Renal cortical epithelial cell (primary cell): ENCODE measurements at places on chromosomes 2 and 18.

GRCh38 chr2:83650898-83651297 is 808.2 kb downstream of the SUCLG1 start:
- no peak for DNase-seq

DNA sequence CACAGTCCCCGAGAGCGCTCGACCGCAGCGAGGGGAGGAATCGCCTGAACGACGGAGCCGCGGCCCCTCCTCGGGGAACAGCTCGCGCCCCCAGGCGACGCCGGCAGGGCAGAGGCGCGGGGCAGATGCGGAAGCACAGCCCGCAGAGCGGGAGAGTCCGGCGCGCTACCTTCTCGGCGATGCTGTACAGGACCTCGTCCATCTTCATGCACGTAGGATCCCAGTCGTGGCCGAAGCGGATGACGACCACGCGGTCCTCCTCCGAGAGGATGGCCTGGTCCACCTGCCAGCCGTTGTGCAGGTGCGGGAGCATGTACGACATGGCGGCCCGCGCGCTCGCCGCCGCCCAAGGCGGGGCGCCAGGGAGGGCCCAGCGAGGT is 302 bp downstream of the TXNL4A start:
- DNase-seq: peak; percentile 10

DNA sequence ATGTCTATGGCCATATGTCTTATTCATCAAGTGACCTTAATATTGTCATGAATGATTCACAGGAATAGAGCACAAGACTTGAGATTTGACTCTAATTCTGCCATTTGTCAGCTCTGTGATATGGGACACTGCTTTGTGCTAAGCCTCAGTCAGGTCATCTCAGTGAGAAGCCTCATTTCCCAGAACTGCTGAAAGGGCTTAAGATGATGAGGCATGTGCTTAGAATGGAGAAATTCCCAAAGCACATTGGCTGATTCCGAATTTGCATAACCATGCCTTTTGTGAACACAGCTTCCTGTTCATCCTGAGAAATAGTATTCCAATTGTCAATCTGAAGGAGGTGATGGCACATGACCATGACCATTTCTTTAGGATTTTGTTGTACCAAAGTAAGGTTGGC is 218.1 kb downstream of the ALK start:
- DNase-seq: no peak

DNA sequence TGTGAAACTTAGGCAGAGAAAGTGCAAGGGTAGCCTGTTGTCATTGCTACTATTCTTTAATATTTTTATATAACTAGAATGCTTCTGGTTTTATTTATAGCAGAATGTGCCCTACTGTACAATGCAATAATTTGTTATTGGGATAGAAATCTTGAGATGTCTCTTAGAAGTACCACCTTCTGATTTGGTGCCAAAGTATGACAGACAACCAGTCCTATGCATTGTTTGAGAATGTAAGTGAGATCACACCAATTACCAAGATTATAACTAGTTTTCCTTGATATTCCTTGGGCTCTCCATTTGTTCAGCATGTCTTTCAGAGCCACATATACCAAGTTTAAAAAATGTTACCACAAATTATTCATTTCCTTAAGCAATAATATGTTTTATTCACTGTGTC is 399.7 kb downstream of the CPS1 start:
- no peak for DNase-seq

GRCh38 chr2:45575881-45576280 is 35.2 kb downstream of the SRBD1 start:
- no peak for DNase-seq

GRCh38 chr18:11674119-11674518 is 14.9 kb upstream of the GNAL start:
- no peak for DNase-seq

- peak; percentile 47 for DNase-seq
Measured at GRCh38 chr2:101253013-101253702, 472 bp downstream of the CNOT11 start.

GRCh38 chr2:232666051-232666805 is 30.9 kb upstream of the GIGYF2 start:
- DNase-seq: no peak

- no peak for DNase-seq
Measured at GRCh38 chr2:225122007-225122406, 79.7 kb upstream of the DOCK10 start.

DNA sequence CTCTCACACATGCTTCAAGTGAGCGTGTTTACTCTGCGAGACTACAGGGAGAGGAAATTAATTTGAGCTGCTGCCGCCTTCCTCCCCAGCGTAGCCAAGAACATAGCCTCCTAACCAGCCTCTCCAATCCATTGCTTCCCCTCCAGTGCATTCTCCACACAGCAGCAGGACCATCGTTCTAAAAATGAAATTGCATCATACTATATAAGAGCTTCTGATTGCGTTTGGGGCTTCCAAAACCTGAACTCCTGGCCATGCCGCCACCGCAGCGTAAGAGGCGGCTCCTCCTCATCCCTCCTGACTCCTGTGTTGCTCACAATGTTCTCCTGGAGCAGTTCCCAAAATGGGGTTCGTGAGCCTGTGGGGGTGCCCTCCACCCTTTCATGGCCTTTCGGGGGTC is 142.1 kb downstream of the MYT1L start:
- no peak for DNase-seq

DNA sequence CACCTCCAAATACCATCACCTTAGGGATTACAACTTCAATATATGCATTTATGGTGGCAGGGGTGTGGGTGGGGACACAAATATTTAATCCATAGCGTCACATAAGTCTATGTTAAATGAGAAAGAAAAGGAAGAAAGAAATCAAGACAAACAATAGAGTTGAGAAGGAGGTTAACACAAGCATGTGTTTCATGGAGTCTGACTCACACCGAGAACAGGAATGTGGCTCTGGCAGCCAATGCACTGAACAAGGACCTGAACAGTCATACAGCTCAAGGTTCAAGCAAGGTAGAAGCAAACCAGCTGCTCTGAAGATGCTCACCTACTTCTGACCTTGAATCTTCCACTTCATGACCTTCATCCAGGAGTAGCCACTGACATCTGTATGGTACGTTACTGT is 36.2 kb upstream of the LPIN1 start:
- peak; percentile 91 for DNase-seq

- peak; percentile 6 for DNase-seq
Measured at GRCh38 chr2:236616031-236616430, 46.4 kb downstream of the ACKR3 start.

DNA sequence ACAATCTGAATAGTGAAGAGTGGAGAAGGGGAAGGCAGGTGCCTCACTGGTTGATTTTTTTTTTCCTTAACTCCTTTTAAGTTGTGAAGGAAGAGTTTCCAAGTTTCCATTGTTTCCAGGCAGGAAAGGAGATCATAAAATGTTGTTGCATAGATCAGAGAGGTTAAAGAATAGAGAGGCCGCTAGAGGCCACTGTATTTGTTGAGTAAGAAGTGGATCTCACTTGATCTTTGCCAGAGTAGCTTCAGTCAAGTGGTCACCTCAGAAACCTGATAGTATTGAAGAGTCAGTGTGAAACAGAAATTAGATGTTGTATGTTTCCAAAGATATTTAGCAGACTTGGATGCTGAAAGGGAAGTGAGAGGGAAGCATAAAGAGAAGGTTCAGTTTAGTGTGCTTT is 17.6 kb downstream of the CTNNA2 start:
- peak; percentile 2 for DNase-seq

DNA sequence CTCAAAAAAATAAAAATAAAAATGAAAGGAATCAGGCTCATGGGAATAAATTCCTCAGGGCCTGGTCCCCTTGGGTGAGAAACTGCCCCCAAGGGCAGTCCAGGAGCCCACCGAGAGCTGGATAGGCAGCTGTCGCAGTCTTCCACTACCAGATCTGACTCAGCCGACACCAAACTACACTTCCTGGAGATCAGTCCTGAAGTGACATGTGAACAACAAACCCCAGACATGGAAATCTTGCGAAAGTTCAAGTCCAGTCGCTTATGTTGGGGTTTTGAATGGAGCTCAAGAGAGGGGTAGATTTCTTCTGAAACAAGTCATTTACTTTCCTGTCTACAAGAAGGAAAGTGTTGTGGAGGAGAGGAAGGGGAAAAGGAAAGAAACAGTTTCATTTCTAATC is 12.9 kb downstream of the ADCY3 start:
- DNase-seq: peak; percentile 29

- DNase-seq: no peak
Measured at GRCh38 chr18:57190026-57190425, 43.1 kb downstream of the BOD1L2 start.

DNA sequence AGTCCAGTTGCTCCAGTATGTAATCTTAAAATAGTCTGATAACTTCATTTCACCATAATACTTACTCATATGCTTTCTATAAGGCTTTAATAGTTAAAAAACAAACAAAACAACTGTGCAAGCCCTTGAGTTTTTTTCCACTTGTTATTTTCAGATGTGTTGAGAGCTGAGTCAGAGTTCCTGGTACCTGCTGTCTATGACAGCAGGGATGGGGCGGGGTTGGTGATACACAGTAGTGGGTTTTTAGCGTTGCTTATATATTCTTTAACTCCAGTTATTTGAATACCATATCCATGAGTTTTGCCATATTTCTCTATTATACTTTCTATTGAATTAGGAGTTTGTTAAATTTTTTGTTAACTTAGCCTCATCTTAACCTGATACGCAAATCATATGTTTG is 5.0 kb downstream of the NAPG start:
- peak; percentile 12 for DNase-seq

GRCh38 chr18:56316727-56317126 is 321.7 kb downstream of the TXNL1 start:
- DNase-seq: no peak

DNA sequence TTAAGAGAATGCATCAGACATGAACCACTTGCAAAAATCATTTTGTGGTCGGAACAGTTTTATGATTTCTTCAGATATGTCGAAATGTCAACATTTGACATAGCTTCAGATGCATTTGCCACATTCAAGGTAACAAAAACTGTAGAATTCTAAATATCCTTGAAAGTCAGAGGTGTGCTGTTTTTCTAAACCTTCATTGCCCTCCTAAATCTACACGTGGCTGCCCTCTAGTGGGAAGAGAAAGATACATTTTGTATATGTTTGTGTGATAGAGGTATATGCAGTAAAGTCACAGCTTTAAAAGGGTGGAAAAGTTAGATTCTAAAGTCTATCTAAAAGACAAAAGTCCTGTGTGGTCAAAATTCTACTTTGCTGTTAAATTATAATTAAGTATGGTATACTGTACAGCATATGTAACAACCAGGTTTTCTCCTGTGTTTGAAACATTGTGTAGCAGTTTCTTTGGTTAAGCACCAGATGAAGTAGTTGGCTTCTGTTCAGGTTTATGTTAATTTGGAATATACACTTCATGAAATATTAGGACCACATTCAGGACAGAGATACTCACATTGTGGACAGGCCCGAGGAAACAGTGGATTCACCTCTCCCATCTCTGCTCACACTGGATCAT is 65.9 kb upstream of the ITM2C start:
- peak; percentile 56 for DNase-seq

DNA sequence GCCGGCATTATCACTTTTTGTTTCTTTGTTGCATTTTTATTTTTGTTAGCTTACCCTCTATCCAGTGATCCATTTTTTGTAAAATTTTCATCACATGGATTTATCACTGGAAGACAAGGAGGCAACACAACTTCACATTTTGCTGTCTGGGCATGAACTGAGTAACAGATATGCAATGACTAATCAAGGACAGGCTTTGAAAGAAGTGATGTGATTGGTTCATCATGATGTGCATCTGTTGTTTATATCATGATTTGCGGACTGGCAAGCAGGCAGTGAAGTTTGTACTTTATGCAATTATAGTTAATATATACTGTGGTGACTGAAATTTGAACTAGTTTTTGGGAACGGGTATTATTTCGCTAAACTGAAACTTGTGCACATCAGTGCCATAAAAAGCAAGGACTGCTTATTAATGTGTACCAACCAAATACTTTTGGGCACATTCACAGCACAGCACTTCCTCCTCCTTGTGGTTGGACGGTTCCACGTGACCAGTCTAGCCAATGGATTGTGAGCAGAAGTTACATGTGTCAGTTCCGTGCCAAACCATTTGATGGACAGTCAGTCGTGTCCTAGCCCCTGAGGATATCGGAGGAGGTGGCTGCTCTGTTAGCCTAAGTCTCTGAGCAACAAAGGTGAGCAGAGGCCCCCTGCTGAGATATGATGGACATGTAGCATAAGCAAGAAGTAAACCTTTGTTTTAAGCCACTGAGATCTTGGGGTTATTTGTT is 201.4 kb upstream of the SIX2 start:
- no peak for DNase-seq

GRCh38 chr18:58978916-58979315 is 114.2 kb downstream of the ZNF532 start:
- no peak for DNase-seq

- DNase-seq: no peak
Measured at GRCh38 chr2:20666005-20666303, 990 bp upstream of the GDF7 start.

GRCh38 chr18:56873441-56874140 is 222.4 kb downstream of the WDR7 start:
- peak; percentile 36 for DNase-seq

GRCh38 chr2:62505750-62506420 is at the start of gene TMEM17:
TMEM17 (minus strand) TSS chr2:62506195; CDS start chr2:62506129, 66 bp downstream.
- DNase-seq: peak; percentile 66

DNA sequence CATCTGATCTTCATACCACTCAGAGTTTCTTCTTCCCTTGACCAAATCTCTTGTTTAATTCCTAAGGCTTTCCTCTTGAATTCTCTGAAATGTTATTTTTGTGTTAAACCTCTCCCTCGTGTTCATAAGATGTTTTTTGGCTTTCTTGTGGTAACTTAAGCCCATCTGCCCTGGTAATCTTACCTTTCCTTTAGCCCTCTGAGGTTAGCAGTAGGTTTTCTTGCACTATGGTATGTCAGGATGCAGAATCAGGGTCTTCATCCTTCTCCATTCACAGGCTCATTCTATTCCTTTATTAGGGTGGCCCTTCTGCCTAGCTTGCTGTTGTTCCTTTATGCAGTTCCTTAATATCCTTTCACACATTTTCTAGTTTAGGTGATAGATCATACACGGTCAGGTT is 24.1 kb downstream of the GIGYF2 start:
- no peak for DNase-seq

DNA sequence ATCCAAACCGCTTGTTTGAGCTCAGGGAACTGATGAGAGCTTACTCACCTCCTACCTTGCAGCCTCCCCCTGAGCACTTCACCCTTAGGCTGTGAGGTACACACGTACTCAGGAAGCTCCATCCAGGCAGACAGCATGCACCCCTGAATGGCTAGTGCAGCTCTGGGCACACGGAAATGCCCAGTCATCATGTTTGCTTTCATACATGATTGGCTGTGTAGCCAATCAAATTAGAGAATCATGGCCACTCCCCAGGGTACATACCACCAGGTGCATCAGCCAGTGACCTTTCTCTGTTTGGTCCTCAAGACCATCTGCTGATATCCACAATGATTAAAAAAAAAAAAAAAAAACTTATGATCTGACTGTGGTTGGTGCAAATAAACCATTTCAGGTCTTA is 42.1 kb downstream of the RNF152 start:
- DNase-seq: no peak

DNA sequence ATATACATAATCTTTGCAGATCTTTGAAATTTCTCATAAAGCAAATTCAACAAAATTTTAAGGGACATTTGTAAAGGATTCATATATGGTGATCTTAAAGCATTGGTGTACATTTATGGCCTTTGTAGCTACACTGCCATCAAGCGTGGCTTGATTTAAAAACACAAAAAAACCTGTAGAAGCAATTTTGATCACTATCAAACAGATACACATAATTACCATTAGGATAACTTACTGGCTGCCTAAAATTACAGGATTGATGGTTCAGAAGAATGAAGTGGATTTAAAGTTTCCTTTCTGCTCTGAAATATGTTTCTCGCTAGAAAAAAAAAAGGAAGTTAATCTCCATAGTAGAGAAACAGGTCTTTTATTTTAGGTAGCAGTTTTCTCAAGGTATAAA is 31.4 kb downstream of the MAPRE2 start:
- DNase-seq: no peak
